ENCODE measurements at places on chromosomes 6 and 20.
A peak's percentile ranks its signal among the peaks of the same experiment; 100 is the strongest.

- DNase-seq = no peak
These were observed 145.3 kb downstream of the AIG1 start for GRCh38 chr6:143205991-143206390.

GRCh38 chr6:154410619-154411072, 54.0 kb upstream of the IPCEF1 start:
- DNase-seq = no peak

DNA sequence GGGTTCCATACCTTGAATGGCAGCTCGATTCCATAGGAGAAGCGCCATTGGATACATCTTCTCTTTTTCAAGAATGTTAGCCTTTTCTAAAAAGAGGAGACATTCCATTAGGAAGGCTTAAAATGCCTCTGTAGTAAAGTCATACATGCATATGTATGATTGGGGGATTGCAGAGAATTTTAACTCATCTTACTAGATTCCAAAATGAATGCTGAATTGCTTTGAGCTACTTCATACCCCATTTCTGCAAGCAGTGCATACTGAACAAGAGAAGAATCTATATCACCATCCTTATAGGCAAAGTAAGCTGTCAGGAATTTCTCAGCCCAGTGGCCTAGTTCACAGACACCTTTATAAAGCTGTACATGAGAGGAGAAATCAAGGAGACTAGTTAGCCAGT, 80.3 kb downstream of the NDUFAF5 start:
- DNase-seq = no peak

DNA sequence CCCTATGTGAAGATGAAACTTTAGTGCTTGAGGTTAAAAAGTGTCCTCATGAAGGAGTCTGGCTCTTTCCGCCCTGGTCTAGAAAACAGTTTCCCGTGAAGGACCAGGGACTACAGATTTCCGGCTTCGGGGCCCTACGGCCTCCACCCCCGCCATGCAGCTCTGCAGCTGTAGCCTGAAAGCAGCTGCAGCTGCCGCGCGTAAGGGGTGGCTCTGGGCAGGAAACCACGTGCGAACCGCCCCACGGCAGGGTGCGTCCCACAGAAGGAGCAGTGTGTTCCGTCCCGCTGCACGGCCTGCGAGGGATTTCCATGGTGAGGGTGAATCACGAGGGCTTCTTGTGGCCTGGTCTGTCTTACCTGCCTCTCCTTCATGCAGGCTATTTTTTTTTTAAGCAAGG, 117.0 kb downstream of the ERMARD start:
- peak; percentile 56 for DNase-seq

DNA sequence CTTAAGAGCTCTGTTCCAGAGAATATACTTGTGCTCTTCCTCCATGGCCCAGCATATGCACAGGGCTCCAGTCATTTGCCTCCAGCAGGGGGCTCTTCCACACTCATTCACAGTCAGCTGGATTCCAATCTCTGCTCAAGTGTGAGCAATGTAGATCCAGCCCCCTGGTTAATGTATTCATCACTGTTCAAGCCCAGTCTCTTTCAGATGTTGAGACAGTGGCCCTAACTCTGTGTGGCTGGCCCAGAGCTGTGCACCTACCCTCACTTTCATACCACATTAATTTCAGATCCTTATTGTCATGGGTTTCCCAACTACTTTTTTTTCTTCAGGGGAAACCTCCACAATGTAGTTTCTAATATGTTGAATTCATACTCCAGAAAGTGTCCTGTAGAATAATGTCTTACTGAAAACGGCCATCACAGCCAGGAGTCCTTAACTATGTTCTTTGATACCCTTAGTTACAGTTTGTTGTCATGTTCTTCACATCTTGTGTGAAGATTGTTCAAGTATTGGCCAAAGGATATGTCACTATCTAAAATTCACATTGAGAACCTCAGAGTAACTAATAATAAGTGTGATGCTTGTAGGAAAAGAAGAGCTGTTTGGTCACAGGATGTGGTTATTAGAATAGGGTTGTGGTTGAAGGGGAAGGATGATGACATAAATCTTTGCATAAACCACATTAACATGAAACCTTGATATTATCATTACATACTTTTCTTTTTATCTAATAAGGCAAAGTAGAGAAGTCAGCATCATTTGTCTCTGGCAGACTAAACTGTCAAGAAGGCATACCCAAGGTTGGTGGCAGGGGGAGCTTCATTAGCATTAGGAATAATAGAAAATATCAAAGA, 14.4 kb upstream of the HLA-DQA1 start:
- DNase-seq = peak; percentile 68

GRCh38 chr20:51249215-51249614, 226.3 kb upstream of the KCNG1 start:
- no peak for DNase-seq

- DNase-seq = no peak
These were observed 49.6 kb upstream of the PTPRK start for GRCh38 chr6:128569732-128570679.

- DNase-seq = no peak
These were observed 76.8 kb downstream of the REV3L start for GRCh38 chr6:111406200-111406721.

DNA sequence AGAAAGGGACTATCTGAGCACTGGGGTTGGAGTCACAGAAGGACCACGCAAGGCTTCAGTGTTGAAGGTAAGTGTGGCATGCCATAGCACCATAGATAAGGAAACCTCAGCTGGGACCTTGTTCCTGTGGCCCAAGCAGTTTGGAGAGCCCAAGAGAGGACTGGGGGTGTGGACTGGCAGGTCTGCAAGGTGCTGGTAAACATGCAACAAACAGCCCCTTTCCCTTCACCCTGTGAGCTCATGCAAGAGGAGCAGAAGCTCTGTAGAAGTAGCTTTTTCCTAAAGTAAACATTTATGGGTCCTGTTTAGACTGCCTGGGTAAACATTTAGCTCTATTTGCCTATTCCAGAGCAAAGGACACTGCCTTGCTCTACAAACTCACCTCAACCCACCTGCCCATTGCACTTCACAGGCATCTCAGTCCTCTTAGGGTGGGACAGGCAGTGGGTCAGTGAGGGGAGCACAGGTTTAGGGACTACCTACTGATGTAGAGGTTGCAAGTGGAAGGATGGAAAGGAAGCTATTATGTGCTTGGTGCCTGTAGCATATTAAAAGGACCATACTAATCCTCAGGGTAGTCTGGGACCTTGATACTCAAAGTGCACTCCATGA, 12.0 kb downstream of the ZSCAN31 start:
- no peak for DNase-seq

GRCh38 chr6:18978337-18979128, 591.4 kb downstream of the RNF144B start:
- DNase-seq = no peak

DNA sequence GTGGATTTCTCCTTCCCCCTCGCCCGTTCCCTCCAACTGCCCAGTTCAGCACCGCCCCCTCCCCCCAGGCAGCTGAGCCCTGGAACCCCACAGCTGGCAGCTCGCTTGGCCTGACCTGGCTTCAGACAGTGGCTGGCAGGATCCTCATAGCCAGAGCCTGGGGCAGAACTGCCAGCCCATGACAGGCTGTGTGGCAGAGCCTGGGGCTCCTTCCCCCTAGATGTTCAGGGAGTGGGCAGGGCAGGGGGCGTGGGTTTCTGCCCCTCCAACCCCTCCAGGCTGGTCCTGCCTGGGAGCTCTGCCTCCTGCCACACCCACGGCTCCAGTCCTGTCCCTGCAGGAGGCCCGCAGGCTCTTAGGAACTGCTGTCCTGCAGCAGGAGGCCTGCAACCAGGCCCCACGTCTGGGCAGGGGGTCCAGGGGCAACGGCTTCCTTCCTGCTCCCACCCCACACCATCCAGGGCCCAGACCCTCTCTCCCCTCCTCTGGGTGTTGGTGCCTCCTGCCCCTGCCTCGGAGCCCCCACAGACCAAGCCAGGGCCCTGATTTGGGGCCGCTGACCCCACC, 9.6 kb upstream of the KCNQ2 start:
- DNase-seq = no peak
